ENCODE measurements at places on chromosomes 3 and 15. TPM values are rescaled to one million over a fixed set of nuclear protein-coding genes. Genes with fewer than 3 reads are reported as not detected.

Gene SEMA7A
- total RNA-seq, result 26.7 TPM

Gene ROBO1
- total RNA-seq, result 71.7 TPM

Gene CNTN3
- total RNA-seq, result 0.50 TPM

- H3K27me3 ChIP-seq, result peaks cover 3% of the 10 kb centered on the region
- no peaks in the 10 kb centered on the region for H3K36me3 ChIP-seq
- H3K4me1 ChIP-seq, result peaks cover 18% of the 10 kb centered on the region
- peak; percentile 51 for DNase-seq
Measured at GRCh38 chr3:171346582-171347300, 113.5 kb downstream of the TNIK start.

DNA sequence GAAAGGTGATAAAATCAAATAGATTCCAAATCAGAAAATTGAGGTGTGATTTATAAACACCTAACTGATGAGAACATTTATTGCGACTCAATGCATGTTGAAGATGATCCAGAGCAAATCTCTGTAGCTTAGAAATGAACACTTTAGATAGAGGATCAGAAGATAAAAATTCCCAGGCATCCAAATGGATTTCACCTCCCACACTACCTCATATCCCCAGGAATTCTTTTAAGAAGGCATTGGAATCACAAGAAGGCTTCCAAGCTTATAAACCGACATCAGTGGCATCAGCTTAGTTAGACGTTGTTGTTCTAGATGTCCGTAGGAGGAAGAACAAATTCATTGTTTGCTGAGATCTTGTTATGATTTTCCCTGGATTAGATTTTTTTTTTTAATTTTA is 154.4 kb downstream of the EBLN2 start:
- H3K27me3 ChIP-seq, result no peaks in the 10 kb centered on the region
- DNase-seq, result peak; percentile 38
- no peaks in the 10 kb centered on the region for H3K36me3 ChIP-seq
- peak overlapping the region; percentile 40 for H3K27ac ChIP-seq

GRCh38 chr3:169420429-169420828 is 243.1 kb downstream of the MECOM start:
- no peaks in the 10 kb centered on the region for H3K27me3 ChIP-seq
- DNase-seq, result no peak
- no peak overlapping the region for H3K27ac ChIP-seq
- no peaks in the 10 kb centered on the region for H3K4me1 ChIP-seq
- no peak overlapping the region for H3K4me3 ChIP-seq
- no peaks in the 10 kb centered on the region for H3K36me3 ChIP-seq

DNA sequence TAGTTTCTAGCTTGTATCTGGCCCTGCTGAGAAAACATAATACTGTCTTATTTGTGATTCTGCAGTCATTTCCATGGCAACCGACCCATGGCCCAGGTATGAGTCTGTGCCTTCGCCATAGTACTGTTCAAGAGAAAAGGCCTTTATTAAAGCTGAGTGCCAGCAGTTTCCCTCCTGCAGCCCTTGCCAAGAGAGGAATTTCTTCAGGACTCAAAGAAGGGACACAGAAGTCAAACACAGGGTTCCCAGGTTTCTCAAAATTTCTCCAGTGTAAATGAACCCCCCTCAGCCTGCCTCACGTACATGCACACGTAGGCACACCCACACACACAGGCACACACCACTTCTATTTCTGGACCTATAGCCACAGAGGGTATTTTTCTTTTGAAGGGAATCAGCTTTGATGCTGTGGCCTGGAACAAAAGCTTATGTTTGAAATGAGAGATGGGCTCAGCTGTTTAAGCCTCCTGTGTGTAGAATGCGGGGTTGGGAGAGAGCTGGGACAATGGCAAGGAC is 269.2 kb downstream of the PDCD6IP start:
- no peak overlapping the region for H3K4me3 ChIP-seq
- H3K4me1 ChIP-seq, result peaks cover 4% of the 10 kb centered on the region
- no peaks in the 10 kb centered on the region for H3K36me3 ChIP-seq
- DNase-seq, result no peak
- H3K27ac ChIP-seq, result no peak overlapping the region
- no peaks in the 10 kb centered on the region for H3K27me3 ChIP-seq

DNA sequence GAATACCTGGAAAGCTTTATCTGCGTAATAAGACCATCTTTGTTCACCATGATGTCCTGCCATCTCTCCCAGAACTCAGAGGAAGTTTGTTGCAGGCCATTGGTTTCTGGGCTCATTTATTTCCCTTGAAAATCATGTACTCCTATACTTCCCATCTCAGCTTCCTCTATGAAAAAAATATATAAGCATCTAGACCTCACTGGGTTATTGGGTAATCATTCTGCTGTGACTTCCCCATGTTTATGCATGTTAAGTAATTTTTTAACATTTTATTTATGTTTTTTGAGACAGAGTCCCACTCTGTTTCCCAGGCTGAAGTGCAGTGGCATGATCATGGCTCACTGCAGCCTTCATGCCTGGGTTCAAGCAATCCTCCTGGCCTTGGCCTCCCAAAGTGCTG is 184.5 kb downstream of the ZPLD1 start:
- no peaks in the 10 kb centered on the region for H3K27me3 ChIP-seq
- H3K4me3 ChIP-seq, result no peak overlapping the region
- no peak overlapping the region for H3K27ac ChIP-seq
- no peaks in the 10 kb centered on the region for H3K4me1 ChIP-seq
- DNase-seq, result no peak

DNA sequence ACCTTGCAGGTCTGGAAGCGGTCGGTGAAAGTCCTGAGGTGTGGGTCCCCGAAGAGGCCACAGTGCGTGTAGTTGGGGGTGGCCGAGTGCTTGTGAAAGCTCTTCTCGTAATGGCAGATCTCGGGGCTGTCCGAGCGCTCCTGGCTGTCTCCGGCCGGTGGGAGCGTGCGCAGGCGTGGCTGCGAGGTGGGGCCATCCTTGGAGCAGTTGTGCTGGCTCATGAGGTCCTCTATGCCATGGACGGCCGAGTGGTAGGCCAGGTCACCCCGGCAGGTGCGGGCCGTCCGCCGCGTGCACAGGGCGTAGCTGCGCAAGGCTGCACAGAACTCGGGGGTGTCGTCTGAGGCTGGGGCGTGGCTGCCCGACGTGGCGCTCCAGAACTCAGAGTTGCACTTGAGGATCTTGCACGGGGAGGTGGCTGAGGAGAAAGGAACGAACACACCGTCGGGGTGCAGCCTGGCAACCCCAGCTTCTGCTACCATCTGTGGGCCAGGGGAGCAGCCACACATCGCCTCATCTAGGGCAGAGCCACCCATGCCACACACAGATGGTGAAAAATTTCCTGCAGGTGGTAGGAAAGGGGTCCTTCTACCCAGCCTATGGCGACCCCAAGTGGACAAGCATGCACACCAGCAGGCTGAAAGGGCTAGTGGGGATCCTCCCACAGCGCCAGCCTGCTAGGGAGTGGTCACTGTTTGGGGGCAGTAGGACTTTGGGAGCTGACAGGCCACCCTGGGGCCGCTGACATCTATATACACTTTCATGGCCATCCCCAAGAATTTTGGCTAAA is 36.7 kb downstream of the RGMA start:
- H3K4me3 ChIP-seq, result no peak overlapping the region
- H3K4me1 ChIP-seq, result no peaks in the 10 kb centered on the region

DNA sequence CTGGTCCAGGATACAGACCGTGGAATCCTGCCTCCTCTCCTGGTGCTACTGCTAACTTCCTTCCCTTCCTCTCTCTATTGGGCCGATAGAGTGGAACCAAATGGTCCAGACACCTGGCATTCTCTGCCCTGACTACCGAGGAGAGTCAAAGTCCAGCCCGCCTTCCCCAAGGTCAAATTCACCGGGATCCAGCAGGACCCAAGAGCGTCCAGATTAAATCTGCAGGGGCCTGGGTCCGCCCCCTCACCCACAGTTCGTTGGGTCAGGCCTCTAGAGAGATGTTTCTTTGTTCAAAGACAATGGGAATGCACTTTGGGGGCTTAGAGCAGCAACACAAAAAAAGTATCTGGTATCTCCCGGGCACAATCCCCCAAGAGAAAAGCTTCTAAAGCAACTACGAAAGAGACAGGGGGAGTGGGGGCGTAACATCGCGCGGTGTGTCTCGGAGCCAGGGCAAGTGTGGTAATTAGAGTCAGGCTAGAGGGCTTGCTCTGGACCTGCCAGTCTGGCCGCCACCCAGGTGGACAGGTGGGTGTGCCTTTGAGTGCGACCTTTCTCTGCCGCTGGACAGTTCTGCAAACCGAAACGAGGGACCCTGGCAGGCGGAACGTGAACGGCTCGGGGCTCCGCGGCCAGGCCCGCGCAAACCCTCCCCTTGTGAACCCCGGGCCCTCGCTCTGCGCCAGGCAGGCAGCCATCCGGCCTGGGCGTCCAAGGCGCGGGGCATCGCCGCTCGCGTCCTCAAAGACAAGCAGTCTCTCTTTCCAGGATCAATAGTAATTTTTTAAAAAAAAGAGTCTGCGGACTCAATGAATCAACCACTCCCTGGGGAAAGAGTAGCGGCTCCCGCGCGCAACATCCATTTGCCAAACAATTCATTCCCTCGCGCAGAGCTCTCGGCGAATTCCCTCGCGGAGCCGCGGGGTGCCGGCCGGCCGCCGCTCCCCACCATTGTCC is 806 bp downstream of the KLHL25 start:
- no peaks in the 10 kb centered on the region for H3K27me3 ChIP-seq
- H3K36me3 ChIP-seq, result no peaks in the 10 kb centered on the region

DNA sequence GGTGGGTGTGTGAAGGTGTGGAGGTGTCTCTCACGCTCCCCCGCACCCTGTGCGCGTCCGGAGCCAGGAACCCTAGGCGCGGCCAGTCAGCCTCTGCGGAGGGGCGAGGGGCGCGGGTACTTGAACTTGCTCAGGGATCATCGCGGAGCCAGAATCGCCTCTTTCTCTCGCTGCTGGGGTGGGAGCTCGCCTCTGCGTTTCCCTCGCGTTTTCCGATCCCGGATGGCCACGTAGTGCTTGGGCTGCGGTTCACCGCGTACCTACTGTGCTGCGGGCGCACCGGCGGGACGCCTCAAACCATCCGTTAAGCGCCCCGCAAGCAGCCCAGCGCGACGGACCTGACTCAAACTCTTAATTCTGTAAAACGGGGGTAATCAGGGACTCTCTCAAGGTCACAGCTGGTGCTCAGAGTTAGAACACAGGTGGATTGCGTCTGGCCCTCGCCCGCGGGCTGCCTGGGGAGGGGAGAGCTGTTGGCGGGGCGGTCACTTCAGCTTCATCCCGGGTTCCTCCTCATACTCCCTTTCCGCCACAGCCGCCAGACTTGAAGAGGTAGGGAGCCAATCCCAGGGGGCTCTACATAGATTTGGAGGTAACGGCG is 686 bp downstream of the MYRIP start:
- peak overlapping the region; percentile 21 for H3K4me3 ChIP-seq
- H3K27me3 ChIP-seq, result peaks cover 49% of the 10 kb centered on the region
- no peak overlapping the region for H3K27ac ChIP-seq
- H3K4me1 ChIP-seq, result peaks cover 11% of the 10 kb centered on the region

Measured in astrocyte (in vitro differentiated cells and primary cell).